ENCODE measurements at places on chromosomes 2 and 18.

DNA sequence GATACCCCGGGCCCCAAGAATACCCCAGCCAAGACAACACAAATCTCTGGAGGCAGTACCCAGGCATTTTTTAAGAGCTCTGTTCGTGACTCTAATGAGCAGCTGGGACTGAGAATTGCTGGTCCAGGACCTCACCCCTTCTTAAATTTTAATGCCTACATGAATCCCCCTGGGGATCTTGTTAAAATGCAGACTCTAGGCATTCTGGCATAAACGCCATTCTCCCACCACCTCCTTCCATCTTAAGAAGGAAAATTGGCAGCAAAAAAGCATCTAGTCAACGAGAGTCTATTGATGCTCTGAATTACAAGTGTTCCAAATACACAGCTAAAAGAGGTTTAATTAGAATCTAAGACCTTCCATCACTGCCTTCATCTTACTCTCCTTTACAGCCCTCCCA lies 5.0 kb downstream of the CHST10 start:
- no peak for DNase-seq

DNA sequence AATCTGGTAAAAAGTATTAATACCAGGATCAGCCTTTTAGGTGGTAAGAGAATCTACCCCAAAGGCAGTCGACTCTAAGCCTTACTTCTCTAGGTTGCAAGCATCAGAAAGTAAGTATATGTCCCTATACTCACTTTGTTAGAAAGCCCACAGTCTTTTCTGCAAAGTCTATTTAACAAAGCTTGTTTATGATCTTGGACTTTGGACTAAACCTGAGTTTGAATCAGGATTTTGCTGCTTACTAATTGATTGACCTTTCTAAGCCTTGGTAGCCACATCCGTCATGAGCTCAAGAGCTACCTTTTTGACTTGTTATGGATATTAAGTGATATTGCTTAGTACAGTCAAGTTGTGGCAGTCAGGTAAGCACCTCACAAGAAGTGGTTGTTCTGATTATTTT lies 18.4 kb downstream of the FMNL2 start:
- no peak for DNase-seq

DNA sequence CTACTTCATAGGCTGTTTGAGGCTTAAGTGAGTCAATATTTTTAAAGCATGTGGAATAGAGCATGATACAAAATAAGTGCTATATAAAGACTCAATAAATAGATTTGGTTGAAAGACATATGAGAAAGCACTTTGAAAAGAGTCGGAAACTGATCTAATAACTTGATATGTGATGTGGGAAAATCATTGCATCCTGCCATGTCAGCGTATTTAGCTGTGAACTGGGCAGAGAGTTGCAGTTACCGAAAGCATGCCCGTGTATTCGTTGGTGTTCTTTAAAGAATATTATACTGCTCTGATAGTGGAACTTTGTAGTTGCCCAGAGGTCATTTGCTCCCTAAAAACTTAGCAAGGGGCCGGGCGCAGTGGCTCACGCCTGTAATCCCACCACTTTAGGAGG lies 37.8 kb upstream of the ZNF516 start:
- no peak for DNase-seq

DNA sequence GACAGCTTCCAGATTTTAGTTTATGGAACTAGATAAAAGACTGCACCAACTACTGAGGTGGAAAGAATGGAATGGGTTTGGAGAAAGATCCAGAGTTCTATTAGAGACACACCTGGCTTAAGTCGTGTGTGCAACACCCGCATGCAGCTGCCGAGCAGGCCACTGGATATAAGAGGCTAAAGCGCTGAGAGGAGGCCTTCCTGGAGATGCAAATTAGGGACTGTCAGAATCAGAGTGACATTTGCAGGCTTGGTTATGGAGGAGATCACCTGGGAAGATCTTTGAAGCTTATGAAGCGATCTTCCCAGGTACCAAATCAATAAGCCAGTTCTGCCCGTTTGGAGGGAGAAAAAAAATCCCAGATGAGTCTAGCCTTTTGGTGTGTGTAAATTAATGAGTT lies 30.4 kb upstream of the KLHL29 start:
- DNase-seq = no peak

- DNase-seq = no peak
These were observed 60.8 kb downstream of the FAM168B start for GRCh38 chr2:131032393-131032836.

- no peak for DNase-seq
These were observed 45.1 kb upstream of the TUBA3E start for GRCh38 chr2:130243359-130243758.

GRCh38 chr2:200121931-200122330 lies 166.5 kb downstream of the MAIP1 start:
- no peak for DNase-seq

DNA sequence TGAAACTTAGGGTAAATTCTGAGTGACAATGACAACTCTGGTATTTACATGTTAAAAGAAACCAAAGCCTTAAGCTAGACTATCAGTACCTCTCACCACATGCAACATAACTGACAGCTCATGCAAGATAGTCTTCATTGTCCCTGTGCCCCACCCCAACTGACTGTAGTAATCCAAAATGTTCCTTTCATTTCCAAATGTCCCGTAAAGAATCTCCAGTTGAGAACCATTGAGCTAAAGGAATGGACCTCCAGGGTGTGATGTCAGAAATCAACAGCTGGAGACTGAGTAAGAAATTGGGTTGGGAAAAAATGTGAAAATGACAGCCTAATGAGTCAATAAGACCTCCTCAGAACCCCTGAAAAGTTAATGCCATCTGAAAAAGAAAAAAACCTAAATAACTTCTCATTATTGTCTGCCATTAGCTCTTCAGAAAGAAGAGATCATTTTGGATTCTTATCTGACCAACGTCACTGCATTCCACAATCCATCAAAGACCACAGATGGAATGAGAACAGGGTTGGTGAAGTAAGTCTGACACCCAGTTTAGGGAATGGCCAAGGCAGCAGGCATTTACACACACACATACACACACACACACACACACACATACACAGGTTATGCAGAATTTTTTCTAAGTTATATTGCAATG lies 51.7 kb upstream of the ACVR2A start:
- no peak for DNase-seq

- DNase-seq = no peak
These were observed 25.3 kb upstream of the IL1RL1 start for GRCh38 chr2:102286041-102286440.

- DNase-seq = no peak
These were observed 194.0 kb downstream of the MBD2 start for GRCh38 chr18:54030434-54030833.

DNA sequence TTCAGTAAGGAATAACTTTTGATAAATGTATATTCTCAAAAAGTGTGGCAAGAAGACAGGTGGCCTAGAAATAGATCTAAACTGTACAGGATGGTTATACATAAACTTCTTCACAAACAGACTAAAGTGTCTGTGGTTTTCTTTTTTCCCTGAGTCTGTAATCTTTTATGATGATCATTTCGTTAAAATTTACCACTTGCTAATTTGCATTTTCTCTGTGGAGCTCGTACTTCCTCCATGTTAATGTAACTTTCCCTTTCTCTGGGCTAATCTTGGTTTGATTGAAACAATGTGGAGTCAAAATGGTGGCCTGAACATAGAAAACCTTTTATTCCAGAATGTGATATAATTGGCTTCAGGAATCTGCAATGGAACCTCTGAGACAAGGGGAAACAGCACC lies 166.2 kb downstream of the FTCDNL1 start:
- no peak for DNase-seq

DNA sequence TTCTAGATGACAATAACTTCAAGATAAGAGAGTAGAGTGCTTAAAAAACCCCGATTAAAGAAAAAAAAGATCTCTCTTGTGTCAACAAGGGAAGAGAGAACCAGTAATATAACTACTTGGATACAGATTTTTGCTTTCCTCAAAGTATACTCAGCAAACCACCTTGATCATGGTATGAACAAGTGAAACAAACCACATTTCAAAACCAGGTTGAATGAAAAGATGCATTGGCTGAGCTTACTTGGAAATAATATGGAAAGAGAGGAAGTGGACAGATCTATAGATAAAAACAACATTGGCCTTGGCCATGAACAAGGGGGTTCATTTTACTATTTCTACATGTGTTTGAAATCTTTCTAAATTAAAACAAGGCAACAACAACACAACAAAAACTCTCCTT lies 50.1 kb downstream of the ATP8B1 start:
- DNase-seq = no peak

GRCh38 chr2:136284226-136285119 lies 166.5 kb upstream of the CXCR4 start:
- no peak for DNase-seq

- DNase-seq = no peak
These were observed 7.3 kb downstream of the MMADHC start for GRCh38 chr2:149579972-149580882.

DNA sequence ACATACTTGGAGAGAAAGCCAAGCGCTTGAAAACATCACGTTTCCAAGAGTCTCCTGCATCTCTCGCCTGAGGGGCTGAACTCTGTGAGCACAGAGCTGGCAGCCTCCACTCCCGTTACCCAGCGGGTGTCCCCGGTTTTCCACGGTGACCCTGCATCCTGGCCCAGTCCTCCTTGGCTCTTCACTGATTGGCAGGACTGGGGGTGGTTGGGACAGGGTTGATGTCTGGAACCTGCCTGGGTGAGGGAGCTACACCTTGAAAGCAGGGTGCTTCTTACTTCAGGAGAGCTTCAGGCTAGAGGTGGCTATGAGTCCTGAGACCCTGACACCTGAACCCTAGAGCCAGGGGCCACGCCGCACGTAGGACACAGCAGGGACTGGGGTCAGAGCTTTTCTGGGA lies 234.1 kb downstream of the DYSF start:
- DNase-seq = no peak

DNA sequence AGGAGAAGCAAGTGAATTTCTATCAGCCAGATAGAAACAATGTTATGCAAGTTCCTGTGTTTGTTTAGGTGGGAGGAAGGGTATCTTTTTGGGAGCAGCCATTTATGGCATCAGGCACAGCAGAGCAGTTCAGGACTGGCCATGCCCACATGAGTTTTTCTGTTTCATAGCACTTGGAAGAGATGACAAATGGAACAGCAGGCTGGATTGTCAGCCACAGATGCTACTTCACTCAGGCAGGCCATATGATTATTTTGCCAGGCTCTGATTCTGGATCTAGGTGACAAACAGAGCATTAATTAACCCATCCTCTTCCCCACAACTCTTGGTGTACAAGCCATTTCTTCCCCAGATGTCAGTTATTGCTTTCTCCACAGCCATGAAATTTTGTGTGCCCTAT lies 63.8 kb downstream of the GALNT13 start:
- no peak for DNase-seq

DNA sequence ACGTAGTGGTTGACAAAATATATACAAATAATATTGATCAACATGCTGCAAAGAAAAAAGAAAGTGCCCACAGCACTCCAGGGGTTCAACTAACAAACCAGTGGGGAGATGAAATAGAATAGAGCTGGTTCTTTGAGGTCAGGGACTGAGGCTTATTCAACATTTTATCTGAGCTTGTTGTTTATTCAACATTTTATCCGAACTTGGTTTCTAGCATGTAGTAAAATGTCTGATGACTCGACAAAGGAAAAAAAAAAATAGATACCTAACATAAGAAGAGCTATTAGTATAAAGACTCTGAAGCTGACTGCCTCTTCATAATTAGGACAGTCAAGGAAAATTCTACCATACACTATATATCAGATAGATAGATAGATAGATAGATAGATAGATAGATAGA lies 440.9 kb downstream of the NRXN1 start:
- DNase-seq = no peak

DNA sequence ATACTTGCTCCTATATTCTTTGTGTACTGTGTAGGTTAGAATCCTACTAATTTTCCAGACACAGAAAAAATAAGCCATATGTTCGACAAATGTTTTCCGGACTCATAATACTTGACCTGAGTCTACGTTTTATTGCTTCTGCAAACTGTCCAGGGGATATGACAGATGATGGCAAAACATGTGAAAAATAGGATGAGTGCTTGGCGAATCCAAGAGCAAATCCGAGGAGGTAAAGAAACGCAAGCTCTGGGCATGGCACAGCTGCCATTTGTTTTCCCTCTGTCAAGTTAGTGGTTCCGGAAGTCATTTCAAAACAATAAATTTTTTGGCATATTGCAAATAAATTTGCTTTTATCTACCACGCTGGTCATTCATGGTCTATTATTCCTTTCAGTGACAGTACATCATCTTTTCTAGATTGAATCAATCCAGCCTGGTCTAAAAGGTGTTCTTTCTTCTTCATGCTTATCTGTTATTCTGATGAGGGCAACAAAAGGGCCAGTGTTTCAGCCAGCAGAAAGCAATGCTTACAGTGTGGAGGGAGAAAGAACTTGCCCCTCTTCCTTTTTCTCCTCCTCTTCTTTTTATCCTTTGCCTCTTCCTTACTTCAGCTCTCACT lies 476.1 kb upstream of the SOX11 start:
- DNase-seq = no peak

DNA sequence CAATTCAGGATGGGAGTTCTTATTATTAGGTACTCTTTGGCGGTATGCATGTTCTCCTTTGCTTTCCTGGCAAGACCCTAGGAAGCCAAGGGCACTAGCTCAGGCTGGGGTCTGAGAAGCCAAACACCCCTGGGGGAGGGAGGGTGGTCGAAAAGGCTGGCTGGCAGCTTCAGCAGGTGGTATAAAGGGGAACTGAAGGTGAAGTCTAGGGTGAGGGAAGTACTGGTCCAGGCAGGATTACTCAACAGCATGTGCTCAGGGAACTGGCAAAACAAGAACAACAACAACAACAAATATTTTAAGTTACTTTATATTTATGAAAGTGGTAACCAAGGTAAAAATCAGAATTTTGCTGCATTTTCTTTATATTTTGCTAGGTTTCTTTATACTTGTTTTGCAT lies 40.7 kb upstream of the PCBP1 start:
- no peak for DNase-seq

DNA sequence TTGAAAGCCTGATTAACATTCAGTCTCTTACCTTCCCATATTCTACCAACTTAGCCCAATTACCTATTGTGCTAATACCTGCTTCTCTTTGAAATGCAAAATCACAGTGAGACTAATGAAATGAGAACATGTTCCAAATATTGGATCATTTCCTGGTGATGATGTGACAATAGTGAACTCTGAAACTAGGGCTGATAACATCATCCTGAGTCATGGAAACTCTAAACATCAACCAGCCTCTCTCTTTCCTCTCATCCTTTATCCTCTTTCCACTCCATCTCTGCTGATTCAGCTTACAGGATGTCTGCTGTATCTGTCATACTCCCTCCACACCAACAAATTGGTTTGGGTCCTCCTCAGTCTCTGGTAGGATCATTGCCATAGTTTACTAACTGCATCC lies 98.8 kb upstream of the NCKAP5 start:
- no peak for DNase-seq

DNA sequence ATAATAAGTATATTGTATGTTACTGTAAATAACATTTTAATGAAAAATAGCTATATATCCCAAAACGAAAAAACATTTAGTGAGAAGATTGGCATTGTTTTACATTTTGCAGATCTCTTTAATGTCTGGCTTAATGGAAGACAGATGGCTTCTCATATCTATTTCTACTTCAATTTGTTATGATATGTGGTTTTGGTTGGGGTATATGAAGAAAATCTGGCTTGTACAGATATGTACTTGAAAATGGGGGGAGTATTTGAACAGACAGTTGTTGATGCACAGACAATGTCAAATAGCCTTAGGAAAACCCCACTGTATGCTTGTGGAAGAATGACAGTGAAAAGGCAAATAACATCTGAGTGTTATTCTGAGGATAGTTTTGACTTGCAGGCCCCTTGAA lies 23.6 kb upstream of the GMCL1 start:
- DNase-seq = no peak

GRCh38 chr2:65622951-65623535 lies 190.6 kb upstream of the SPRED2 start:
- no peak for DNase-seq

GRCh38 chr18:31500051-31500688 lies 2.2 kb downstream of the DSG2 start:
- DNase-seq = no peak
